ENCODE measurements at places on chromosomes 4 and X. TPM values are rescaled to one million over a fixed set of nuclear protein-coding genes. Genes with fewer than 3 reads are reported as not detected.

- no peak for DNase-seq
Observed at GRCh38 chrX:98362630-98363029, 1478.9 kb downstream of the RPA4 start.

- DNase-seq, result no peak
Observed at GRCh38 chrX:42385730-42386129, 392.2 kb downstream of the PPP1R2C start.

The DUX4 gene
- not detected for total RNA-seq

The KIT gene
- 2.3 TPM for total RNA-seq

DNA sequence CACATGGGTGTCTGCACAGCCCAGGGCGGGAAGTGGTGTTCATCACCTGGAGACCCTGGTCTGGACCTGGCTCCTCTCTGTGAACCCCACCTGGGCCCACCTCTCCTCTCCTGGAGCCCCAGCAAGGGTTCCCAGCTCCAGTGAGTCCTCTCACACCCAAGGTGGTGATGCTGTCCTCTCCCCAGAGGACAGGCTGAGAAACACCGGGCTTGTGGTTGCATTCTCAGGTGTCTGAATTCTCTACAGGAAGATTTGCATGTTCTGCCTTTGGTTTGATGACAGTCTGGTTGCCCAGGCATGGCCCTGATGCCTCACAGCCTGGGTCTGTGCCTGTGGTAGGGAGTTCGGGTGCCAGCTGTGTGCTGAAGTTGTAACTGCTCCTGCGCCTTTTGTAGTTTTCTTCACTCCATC, 3.8 kb downstream of the MAEA start:
- no peak for DNase-seq

GRCh38 chr4:76558396-76559235, 123.6 kb downstream of the SHROOM3 start:
- DNase-seq, result no peak

DNA sequence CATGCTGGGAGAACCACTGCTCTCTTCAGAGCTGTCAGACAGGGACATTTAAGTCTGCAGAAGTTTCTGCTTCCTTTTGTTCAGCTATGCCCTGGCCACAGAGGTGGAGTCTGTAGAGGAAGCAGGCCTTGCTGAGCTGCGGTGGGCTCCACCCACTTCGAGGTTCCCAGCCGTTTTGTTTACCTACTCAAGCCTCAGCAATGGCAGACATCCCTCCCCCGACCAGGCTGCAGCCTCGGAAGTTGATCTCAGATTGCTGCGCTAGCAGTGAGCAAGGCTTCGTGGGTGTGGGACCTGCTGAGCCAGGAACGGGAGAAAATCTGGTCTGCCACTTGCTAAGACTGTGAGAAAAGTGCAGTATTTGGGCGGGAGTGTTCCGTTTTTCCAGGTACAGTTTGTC, 118.9 kb downstream of the SLC10A6 start:
- DNase-seq, result no peak

The FGF16 gene
- 0.13 TPM for total RNA-seq

The ZNF827 gene
- total RNA-seq, result 28.3 TPM

DNA sequence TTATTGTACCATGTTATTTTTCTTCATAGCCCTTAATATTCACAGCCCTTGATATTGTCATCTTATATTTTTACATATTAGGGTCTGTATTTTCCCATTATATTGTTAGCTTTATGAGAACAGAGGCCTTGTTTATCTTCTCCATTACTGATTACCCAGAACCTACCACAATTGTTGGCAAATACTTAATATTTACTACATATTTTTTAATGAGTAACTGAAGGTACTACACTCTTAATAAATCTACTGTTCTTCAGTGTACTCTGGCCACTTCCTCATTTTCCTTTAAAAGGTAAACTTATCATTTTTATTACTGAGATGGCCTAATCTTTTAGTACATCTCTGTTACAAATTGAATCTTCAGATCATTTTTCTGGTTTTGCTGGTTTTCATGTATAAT, 133.5 kb downstream of the COL4A5 start:
- DNase-seq, result no peak

DNA sequence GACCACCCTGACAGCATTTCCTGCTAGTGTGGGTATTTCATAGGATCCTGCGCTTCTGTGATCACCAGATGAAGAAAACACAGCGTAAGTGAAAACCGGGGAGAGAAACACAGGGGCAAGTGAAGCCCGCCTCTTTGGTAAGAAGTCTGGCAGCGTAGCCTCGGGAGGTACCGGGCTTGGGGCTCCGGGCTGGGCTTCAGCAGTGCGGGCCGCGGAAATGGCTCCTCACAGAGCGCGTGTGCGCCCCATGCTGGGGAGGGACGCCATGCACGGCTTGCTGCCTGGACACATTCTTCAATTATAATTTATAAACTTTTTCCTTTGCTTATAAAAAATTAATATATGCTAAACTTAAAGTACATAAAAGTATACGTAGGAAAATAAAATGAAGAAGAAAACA, 151.5 kb downstream of the AFAP1 start:
- DNase-seq, result peak; percentile 41

DNA sequence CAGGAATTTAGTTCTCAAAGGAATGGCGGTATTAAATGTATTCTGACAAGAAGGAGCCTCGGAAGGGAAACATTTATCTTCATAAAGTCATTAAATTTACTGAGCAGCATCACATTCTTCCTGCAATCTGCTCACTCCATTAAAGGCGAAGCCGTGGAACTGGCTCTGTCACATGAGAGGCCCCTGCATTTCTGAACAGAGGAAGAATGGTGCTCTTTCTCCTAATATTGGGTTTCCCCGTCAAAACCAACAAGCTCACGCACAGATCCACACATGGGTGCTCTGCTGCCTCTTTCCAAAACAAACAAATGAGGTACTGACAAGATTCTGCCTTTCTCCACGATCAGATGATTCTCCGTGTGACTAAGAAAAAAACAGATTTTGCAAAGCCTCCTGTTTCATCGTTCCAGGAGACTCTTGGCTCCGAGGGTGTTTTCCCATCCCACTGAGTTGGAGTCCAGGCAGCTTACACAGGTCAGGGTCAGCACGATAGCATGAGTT, 191.2 kb downstream of the IDS start:
- DNase-seq, result no peak

- no peak for DNase-seq
Observed at GRCh38 chr4:135277980-135278315, 1076.4 kb upstream of the PABPC4L start.

DNA sequence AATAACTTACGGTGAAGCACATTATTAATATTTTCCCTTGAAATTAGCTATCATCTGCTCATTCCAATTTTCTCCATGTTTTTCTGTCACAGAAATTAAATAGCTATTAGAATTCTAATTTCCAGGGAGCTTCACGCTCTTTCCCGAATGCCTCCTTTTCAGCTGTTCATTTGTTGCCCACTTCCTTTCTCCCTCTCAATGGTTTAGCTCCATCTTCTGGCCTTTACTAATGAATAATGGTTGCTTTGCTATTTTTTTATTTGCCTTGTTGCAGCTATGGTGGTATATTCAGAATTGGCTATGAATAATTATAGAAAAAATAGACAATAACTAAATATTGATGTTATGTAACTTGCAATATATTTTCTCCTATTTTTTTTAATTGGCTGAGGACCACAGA, 70.5 kb downstream of the GRIA2 start:
- no peak for DNase-seq

GRCh38 chr4:26885912-26886274, 25.3 kb downstream of the STIM2 start:
- DNase-seq, result no peak

The PTTG2 gene
- 1.1 TPM for total RNA-seq

GRCh38 chr4:7864685-7865084, 75.0 kb downstream of the AFAP1 start:
- no peak for DNase-seq

Measured in cardiac septum (tissue), 1 donor.